ENCODE measurements at places on chromosomes 13 and 19.

GRCh38 chr19:3098515-3099346 is 4.6 kb downstream of the GNA11 start:
- DNase-seq: no peak

GRCh38 chr19:36028313-36029041 is 4.2 kb downstream of the CLIP3 start:
- no peak for DNase-seq

- no peak for DNase-seq
Observed at GRCh38 chr13:44869167-44869566, 120.1 kb downstream of the NUFIP1 start.

DNA sequence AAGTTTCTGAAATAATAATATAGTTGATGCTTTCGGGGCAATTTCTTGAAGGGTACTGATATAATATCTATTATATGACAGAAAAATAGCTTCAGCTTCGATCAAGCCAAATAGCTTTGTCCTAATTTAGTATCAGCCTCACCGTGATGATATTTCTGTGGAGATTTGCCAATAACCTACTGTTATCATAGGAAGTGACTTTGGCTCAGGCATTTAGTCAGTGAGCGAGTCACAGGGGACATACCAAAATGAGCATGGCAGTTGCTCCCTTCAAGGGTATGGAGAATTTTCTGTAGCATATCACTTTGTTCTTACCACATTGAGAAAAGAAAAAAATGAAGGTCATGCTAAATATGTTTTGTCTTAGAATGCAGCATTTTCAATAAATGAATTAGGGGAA is 767.6 kb upstream of the SLITRK1 start:
- no peak for DNase-seq

GRCh38 chr13:76730220-76730619 is 156.0 kb downstream of the KCTD12 start:
- DNase-seq: no peak

- no peak for DNase-seq
Observed at GRCh38 chr13:73299787-73300186, 241.0 kb downstream of the KLF5 start.

DNA sequence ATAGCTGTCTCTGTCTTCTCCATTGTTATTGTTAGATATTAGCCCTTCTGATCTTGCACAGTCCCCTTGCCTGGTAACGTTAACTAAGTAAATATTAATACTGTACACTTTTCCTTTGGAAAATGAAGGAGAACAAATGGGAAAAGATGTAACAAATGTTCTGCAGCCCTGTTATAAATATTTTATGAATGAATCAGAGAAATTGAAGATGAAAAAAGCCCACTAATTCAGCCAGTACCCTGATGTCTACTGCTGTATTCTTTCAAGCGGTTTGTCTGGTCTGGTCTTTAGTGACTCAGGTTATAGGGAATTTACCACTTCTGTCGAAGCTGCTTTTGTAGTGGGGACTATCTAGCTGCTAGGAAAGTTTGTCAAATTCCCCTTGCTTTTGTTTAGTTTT is 121.0 kb downstream of the COG6 start:
- DNase-seq: no peak
